ENCODE measurements at places on chromosomes 3 and 15. TPM values are rescaled to one million over a fixed set of nuclear protein-coding genes. Genes with fewer than 3 reads are reported as not detected.

DNA sequence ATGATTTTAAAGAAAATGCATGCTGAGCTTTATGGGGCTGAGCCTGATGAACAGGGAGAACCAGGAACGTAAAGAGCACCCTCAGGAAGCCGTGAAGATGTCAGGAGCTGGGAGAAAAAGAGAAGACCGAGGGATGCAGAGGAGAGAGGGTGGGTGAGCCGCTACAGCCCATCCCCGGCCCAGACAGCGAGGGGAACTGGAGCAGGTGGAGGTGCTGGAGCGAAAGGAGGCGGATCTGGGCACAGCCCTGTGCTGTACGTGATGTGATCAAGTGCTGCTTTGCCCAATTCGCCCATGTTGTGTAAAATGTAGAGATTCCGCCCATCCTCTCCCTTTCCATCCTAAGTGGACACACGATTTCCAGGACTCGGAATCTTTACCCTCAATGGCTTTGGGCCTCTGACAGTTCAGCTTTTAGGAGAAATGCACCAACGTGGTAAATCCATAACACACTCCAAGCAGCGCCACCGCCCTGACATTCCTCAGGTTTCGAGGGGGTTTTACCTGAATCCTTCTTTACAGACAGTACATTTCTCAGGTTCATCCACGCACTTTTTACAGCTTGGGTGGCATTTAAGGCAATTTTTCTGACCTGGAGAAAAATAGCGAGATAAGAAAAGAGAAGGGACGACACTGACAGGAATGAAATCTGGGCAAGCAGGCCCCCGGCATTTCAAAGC lies 27.1 kb upstream of the SNRPA1 start:
- no peak for DNase-seq

- DNase-seq: no peak
Measured at GRCh38 chr3:139634111-139634635, 43.6 kb downstream of the NMNAT3 start.

GRCh38 chr3:18412684-18413083 lies 12.5 kb downstream of the SATB1 start:
- no peak for DNase-seq

- no peak for DNase-seq
Measured at GRCh38 chr3:180563406-180563805, 38.6 kb upstream of the TTC14 start.

ACOX2 gene
- total RNA-seq: 31.2 TPM
